ENCODE measurements at places on chromosomes 2 and 18.

DNA sequence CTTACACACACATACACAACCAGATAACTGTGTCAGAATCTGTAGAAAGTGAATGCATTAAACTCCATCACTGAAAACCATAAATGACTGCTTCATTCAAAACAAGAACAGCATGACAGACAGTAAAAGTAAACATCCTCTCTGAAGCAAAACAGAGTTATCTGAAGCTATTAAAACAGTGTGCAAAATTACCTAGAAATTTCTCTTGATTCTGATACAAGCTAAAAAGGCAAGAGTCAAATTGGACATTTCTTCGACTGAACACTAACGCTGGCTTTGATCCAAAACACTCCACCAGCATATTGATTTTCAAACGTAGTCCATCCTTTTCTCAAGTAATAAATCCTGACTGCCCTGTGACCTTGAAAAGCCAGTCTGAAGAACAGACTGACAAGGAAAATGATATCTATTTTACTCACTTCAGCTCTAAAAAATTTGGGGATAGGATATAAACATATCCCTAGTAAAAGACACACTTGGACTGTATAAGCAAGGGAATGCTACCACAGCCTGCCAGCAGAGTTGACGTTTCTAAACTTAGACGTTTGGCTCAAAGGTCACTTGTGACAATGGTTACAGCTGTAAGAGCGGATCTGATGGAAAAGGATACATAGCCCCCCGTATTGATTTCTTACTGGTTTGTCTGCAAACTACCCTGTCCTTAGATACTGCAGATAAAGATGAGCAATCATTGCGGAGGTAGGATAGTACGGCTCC is 128.9 kb upstream of the ITGB6 start:
- no peak for DNase-seq

DNA sequence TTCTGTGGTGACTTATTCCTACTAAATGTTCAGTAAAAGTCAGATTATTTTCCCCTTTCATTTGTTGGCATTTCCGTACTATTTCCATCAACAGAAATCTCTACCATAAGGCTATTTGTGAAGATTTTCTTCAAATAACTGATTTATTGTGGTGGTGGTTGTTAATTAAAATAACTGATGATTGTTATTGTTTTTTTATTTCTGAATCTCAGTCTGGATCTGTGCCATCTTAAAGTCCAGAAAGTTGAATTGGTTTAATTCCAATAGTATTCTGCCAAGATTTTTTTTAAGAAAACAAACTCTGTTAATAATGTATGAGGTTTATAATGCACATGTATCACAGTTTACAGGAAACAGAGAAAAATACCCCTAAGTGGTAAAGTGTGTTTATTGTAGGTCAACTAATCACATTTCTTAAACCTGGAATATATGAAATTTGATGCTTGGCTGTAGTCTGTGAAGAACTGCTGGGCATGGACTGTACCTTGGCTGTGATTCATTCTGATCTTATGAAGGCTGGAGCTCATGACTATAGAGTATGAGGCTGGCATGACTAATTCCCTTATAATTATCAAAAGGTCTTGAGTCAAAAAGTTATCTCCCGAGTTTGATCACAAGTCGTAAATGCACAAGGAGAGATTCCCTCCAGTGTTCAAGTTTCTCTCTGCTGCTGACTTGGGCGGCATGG is 134.2 kb upstream of the RND3 start:
- peak; percentile 54 for DNase-seq

GRCh38 chr2:3940661-3941060 is 237.3 kb downstream of the DCDC2C start:
- DNase-seq: peak; percentile 35

DNA sequence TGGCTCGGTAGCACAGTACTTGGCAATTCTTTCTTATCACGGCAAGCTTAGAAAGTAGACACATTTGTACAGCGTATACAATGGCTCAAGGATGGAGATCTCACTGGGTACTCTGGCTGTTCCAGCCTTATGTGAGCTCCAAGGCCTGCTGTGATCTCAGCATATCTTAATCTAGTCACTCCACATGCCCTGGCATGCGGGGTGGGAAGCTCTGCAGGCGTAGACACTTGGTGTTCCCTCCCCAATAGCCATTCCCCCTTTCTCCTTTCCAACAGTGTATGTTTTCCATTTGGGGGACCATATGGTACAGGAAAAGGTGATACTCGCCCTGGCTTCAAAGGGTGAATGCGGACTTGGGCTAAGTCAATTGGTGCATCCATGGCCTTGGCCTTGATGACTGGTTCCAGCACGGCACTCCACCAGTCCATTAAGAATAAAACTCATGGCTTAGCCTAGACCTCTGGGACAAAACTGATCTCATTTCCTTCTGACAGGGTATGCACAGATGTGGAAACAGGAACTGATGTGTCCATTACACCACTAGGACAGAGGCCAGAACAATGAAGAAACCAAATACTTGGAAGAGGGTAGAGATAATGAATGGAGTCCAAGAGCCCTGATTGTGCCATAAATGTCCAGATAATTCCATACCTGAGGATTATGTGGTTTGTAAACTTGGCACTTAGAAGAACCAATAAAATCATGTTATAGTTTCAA is 28.4 kb downstream of the TGIF1 start:
- no peak for DNase-seq

GRCh38 chr2:28904295-28904694 is 9.8 kb downstream of the WDR43 start:
- peak; percentile 25 for DNase-seq

DNA sequence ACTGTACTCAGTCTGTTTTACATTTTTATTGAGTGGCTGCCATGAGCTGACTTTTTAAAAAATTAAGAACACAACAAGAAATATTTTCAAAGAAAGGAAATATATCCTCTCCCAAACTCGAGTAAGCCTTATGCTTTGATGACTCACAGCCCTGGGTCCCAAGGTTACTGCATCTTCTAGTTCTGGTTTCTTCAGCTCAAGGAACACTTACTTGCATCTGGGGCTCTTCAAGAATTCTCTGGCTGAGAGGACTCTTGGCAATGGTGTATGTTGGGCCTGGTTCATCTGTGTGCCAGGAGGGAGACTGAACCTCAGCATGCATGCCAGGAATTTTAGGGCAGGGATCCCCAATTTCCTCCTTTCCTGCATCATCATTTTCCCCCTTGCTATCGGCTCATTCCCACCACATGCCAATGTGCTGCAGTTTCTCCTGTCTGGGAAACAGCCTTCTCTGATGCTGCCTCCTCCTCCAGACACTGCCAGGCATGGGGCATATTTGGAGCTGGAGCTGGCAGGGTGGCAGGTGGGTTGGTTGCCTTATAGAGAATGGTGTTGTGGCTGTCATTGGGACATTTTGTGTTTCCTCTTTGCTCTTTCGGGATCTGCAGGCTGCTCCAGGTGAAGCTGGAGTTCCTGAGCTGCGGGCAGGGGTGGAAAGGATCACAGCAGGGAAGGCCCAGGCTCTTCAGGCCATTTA is 192.2 kb upstream of the HS6ST1 start:
- DNase-seq: peak; percentile 43

DNA sequence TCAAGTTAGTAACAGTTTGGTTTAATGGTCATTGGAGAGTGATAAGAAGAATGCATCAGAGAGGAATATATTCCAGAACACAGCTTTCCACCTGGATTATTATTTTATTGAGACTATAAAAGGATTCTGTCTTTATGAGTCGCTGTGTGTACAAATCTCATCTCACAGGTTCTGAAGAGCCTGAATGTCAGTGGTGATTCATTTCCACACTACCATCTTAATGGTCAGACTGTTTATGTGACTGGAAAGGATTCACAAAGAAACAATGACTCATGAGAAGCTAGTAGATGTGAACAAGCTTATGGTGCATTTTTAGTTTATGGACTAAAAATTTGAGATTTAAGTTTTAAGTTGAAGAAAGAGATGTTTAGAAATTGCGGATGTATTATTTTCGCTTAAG is 685.4 kb upstream of the NRXN1 start:
- DNase-seq: no peak

- peak; percentile 40 for DNase-seq
Measured at GRCh38 chr2:172428832-172429210, 1.4 kb downstream of the ITGA6 start.

DNA sequence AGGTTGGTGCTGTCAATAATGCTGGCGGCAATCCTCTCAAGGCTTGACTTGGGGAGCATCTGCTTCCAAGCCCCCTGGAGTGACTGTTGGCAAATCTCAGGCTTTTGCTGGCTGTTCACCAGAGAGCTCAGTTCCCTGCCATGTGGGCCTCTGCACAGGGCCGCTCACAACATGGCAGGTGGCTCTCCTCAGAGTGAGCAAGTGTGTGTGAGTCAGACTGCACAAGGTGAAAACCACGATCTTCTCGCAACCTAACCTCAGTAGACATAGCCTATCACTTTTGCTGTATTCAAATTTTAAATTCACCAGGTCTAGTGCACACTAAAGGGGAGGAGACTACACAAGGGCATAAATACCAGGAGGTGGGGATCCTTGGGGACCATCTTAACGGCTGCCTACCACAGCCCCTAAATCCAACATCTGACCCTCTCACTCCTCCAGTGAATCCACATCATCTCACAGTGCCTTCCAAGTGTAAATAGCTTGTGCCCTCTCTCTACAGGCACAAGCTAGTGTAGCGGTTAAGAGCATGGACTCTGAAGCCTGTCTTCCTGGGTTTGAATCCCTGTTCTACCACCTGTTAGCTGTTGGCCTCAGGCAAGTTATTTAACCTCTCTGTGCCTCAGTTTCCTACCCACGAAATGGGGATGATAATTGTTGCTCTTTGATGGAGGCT is 187.7 kb upstream of the CXCR4 start:
- no peak for DNase-seq

- DNase-seq: no peak
Measured at GRCh38 chr2:130259594-130259993, 61.4 kb upstream of the TUBA3E start.

GRCh38 chr18:21996351-21996826 is 173.0 kb upstream of the GATA6 start:
- peak; percentile 14 for DNase-seq

GRCh38 chr2:67309281-67309680 is 87.9 kb upstream of the ETAA1 start:
- DNase-seq: no peak
